ENCODE measurements at places on chromosomes 1 and 21. TPM values are rescaled to one million over a fixed set of nuclear protein-coding genes. Genes with fewer than 3 reads are reported as not detected.

Gene SLAMF8
- not detected for total RNA-seq

DNA sequence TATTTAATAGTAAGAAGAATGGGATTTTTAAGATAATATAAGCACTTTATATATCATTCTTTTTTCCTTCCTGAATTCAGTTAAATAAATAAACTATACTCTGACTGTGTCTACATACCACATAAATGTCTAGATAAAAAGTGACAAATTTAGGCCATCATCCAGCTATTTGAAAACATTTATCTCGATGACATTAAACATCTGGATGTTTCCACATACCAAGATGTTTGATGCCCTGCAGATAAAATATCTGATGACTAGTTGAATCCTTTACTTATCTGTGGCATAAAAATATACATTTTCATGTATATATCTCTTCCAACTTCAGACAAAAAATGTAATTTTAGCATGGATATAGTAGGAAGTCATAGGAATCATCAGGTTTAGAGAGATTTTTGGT, 348.3 kb downstream of the DPYD start:
- DNase-seq, result no peak
- no peak overlapping the region for H3K4me3 ChIP-seq
- H3K36me3 ChIP-seq, result no peaks in the 10 kb centered on the region

- no peaks in the 10 kb centered on the region for H3K27me3 ChIP-seq
- H3K36me3 ChIP-seq, result peaks cover 2% of the 10 kb centered on the region
- DNase-seq, result no peak
These were observed 5.4 kb upstream of the TNFRSF4 start for GRCh38 chr1:1219341-1219740.

- H3K4me1 ChIP-seq, result 0 out of 2 replicates have a peak, but pooled peaks cover 3% of the 10 kb centered on the region
- H3K36me3 ChIP-seq, result peaks cover 3% of the 10 kb centered on the region
- no peaks in the 10 kb centered on the region for H3K27me3 ChIP-seq
- no peak overlapping the region for H3K4me3 ChIP-seq
- peak overlapping the region; percentile 48 for H3K27ac ChIP-seq
- peak; percentile 17 for DNase-seq
These were observed 91.6 kb upstream of the TTC39A start for GRCh38 chr1:51421964-51422363.

GRCh38 chr1:35539073-35539823, 18.0 kb downstream of the KIAA0319L start:
- no peak overlapping the region for H3K4me3 ChIP-seq
- no peak for DNase-seq
- H3K27me3 ChIP-seq, result no peaks in the 10 kb centered on the region
